Stimulated activated CD8-positive, alpha-beta memory T cell treated with anti-CD3 and anti-CD28 coated beads, Interleukin-2, amount 100 ng/mL, for 1 hour (primary cell): ENCODE measurements at places on chromosomes 2 and 18.

DNA sequence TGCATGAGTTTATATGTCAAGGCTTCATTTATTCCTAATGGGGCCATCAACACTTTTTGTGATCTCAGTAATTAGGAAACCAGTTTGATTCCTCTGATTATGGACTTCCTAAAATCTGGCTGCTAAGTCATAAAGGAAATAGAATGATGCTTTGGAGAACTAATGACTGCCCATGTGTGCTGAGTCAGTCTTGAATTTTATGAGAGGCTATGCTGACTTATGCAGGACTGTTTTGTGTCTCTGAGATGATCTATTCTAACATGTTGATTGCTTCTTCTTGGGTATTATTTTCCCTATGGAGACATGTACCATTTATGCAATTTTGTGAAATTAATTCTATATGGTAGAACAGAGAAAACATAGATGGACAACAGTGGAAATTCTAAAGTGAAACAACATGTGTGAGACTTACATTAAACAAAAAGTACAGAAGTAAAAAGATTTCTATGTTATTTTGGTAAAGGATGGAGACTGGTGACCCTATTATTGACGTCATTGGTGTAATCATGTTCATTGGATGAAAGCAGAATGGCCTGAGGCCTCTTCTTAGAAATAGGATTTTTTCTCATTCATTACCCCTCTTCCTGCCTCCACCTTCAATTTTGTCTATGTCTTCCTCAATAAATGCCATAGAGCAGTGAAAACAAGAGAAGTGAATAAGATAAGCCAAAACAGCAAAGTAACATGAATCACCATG, 1658.2 kb upstream of the PIK3C3 start:
- DNase-seq, result no peak

DNA sequence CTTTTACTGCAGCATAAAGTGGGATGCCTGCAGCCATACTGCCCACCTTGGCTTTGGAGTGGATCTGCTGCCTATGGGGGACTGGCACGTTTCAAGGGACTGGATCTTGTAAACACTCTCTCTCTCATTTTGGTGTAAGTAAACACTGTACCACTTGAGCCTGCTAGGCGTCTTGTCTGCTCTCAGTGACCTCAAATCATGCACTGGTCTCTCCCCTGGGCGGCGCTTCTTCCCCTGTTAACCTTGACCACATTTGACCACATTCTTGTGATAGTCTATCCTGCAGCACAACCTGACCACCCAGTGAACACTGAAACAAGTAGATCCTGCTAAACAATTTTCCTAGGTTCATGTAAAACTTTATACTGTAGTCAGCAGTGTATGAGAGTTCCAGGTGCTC, 82.6 kb upstream of the HNMT start:
- DNase-seq, result no peak

DNA sequence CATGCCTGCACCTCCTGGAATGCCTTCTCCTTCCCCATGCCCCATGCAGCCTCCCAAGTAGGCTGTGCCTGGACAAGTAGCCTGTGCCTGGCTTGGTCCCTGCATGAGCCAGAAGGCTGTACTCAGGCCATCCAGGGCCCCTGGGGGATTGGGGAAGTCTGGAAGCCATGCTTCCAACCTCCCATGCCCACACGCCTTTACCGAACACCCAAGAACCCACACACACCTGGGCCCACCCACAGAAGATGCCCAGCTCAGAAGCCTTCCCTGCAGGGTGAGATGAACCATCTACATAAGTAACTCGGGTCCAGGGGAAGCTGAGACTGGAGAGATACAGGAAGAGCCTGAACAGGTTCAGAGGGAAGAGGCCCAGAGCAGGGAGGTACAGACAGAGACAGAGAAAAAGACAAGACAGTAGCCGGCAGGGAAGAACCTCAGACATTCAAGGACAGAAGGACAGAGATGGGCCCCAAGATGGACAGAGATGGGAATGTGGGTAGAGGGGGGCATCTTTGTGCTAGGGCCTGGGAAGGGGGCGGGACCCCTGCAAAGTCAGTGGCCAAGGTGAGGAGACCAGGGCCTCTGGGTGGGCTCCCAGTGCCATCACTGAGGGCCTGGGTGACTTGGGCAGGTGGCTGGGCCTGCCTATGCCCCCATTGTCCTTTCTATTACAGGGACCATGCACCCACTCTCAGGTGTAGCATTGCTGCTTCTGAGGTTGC, 4.3 kb downstream of the BIN1 start:
- DNase-seq, result no peak

DNA sequence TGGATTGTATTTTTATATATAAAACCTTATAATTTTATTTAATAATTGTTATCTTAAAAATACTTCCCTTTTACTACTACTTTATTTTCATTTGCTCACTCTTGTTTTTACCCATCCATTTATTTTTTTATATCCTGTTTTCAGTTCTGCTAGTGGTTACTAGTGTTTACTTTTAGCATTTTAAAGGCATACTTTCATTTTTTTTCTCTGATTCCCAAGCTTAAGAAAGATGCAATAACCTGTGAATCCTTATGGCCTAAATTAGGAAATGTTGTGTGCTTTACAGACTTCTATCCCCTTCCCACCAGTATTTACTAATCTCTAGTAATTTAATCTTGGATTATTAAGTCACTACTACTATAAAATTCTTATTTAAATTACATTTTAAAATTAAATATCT, 140.0 kb downstream of the SMAD7 start:
- no peak for DNase-seq
